Cortex of kidney (tissue), 1 donor: ENCODE measurements at places on chromosomes 2 and 18.

- no peak for DNase-seq
Measured at GRCh38 chr18:57214976-57215375, 68.1 kb downstream of the BOD1L2 start.

DNA sequence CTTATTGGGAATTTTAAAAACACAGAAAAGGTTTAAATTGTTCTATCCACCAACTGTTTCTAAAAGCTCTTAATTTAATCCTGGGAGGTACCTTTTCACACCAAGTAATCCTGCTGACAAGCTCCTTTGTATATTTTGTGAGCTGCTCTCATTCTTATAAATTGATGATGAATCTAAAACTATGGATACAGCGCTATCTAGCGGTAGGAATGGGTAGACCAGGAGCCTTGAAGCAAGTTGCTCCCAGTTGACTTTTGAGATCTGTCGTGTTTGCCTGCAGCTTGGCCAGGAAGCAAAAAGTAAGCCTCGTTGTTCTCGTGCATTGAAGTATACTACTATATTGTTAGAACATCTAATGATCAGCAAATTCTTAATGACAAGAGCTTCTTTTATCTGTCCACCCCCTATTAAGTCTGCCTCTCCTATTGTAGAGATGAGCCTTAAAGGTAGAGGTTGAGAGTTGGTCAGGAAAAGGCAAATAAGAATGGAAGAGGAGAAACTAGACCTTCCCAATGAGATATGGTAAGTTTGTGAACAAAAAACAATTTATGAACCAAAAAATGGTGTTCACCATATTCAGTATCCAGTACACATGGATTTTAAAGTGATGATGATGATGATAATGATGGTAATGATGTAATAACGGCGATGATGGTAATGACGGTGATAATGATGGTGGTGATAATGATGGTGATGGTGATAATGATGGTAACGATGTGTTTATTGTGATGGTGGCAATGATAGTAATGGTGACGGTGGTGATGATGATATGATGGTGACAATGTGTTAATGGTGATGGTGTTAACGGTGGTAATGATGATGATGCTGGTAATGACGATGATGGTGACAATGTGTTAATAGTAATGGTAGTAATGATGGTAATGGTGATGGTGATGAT, 212.1 kb upstream of the NCKAP5 start:
- DNase-seq: no peak

DNA sequence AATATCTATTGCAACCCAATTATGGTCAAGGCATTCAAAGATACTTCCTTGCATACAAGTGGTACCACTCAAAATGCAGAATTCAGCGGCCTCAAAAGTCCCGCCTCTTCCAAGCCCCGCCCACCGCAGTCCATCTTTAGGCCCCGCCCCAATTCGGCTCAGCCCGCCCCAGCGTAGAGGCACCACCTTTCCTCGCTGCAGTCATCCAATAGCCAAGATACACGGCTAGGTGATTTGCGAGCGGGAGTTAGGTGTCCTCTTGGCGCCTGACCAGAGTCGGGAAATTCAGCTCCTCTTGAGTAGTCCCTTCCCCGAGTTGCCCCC, 431 bp upstream of the SEC11C start:
- no peak for DNase-seq

GRCh38 chr2:23429036-23429435, 44.1 kb downstream of the KLHL29 start:
- no peak for DNase-seq

DNA sequence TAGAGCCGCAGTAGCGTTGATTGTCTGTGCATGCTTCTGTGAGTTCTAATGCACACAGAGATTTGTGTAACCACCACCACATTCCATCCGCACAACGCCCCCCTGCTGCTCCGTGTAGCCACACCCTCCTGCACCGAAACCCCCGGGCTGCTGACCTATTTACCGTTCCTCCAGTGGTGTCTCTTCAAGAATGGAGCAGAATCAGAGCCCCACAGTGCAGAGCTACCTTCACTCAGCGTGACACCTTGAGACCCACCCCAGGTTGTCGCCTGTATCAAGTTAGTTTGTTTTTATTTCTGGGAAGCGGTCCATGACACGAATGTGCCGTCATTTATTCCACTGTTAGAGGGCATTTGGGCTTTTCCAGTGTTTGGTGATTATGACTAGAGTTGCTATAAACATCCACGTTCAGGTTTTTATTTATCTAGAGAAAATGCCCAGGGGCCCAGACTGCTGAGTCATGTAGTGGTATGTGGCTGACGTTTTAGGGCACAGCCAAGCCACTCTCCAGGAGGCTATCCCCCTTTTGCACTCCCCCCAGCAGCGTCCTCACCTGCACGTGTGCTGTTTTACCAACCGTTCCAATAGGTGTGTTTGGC, 266.8 kb downstream of the NDUFA10 start:
- no peak for DNase-seq

- DNase-seq: no peak
Measured at GRCh38 chr2:39920307-39920801, 141.3 kb upstream of the THUMPD2 start.

- DNase-seq: no peak
Measured at GRCh38 chr2:114651933-114652332, 209.5 kb downstream of the DPP10 start.

DNA sequence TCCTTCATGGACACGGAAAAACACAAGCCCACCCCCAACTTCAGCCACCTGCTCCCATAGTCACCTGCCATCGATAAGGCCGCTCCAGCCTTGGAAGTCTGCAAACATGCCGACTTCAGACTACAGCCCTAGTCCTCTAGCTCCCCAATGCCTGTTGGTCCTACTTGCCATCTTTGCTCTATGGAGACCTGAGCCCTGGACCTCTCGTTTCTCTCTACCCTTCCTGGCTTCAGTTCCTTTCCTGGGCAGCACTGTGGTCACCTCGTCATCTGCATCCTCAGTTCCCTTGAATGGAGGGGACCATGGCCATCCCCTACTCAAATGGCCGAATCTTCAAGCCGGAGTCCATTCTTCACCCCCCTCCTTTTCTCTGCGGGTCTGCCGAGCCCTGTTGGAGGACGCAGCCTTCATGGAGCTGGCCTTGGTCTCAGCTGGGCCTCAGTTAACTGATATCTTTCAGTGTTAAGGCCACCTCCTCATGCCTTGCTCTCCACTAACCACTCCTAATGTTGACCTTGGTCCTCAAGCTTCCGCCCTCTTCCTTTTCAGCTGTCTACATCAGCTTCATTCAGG, 47.7 kb upstream of the GBX2 start:
- no peak for DNase-seq

GRCh38 chr18:49520661-49521145, 33.7 kb upstream of the C18orf32 start:
- DNase-seq: no peak

DNA sequence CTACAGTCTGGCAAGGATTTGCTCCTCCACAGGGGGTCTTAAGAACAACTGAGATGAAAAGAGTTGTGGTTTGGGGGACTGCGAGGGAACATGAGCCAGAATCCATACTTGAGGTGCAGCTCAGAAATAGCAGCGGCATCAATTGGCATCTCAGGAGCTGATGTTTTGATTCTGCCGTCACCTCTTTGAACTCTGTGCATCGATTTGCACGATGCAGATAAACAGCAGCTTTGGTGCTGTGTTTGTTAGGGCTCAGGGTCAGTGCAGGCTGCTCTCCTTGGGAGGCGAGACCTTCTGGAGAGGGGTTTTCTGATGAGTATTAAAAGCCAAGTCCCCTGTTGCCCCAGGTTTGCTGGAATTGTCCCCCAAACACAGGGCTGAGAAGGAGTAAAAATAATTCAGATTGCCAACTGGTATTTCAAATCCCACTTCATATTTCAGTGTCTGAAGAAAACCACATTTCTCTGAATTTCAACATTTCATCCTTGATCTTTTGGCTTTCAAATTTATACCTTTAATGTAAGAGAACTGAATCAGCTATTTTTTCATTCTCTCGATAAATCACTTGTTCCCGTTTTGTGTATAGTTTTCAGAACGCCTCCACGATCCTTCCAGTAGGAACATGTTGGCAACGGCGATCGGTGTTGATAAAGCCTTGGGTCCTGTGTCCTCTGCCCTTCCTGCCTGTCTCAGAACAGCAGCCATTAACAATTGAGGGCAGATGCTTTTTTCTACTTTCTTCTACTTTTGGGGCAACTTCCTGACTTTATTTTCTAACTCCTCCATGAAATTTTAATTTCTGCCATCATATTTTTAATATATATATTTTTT, 65.0 kb downstream of the RAB31 start:
- no peak for DNase-seq

GRCh38 chr2:235685024-235685721, 191.3 kb downstream of the AGAP1 start:
- DNase-seq: no peak

GRCh38 chr2:229243890-229244560, 27.1 kb downstream of the PID1 start:
- DNase-seq: no peak

DNA sequence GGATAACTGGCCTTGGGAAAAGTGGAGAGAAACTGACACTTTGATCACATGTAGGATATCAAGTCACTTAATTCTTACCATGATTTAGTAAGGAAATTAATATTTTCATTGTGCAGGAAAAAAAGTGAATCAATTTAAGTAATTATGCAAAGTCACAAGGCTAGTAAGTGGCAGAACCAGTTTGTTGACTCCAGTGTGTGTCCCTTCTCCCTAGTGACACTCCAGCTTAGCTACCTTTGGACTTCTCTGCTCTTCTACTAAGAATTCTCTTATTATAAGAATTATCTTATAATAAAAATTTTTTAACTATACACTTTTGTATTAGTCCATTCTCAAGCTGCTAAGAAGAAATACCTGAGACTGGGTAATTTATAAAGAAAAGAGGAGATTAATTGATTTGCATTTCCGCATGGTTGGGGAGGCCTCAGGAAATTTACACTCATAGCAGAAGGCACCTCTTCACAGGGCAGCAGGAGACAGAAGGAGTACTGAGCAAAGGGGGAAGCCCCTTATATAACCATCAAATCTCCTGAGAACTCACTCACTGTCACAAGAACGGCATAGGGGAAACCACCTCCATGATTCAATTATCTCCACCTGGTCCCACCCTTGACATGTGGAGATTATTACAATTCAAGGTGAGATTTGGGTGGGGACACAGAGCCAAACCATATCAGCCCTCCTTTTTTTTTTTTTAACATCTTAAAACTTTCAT, 13.6 kb downstream of the COL4A4 start:
- DNase-seq: no peak

DNA sequence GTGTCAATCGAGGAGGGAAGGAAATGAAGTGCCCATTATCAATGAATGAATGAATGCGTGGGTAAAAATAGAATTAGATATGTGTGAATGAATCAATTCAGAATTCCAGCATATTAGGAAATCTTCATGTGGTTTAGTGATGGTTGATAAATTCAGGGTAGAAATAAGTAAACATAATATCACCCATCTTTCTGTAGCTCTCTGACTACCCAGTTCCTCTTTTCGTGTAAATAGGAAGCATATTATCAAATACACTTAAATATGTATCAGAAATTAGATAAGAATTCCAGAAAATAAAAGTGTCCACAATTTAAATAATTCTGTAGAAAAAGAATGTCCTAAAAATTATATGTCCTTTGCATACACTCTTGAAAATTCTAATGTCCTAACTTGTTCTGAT, 552.9 kb upstream of the LRATD1 start:
- DNase-seq: no peak

GRCh38 chr18:58242968-58243367, 198.9 kb downstream of the NEDD4L start:
- no peak for DNase-seq

- no peak for DNase-seq
Measured at GRCh38 chr18:80239830-80240229, 7.5 kb downstream of the PARD6G start.

DNA sequence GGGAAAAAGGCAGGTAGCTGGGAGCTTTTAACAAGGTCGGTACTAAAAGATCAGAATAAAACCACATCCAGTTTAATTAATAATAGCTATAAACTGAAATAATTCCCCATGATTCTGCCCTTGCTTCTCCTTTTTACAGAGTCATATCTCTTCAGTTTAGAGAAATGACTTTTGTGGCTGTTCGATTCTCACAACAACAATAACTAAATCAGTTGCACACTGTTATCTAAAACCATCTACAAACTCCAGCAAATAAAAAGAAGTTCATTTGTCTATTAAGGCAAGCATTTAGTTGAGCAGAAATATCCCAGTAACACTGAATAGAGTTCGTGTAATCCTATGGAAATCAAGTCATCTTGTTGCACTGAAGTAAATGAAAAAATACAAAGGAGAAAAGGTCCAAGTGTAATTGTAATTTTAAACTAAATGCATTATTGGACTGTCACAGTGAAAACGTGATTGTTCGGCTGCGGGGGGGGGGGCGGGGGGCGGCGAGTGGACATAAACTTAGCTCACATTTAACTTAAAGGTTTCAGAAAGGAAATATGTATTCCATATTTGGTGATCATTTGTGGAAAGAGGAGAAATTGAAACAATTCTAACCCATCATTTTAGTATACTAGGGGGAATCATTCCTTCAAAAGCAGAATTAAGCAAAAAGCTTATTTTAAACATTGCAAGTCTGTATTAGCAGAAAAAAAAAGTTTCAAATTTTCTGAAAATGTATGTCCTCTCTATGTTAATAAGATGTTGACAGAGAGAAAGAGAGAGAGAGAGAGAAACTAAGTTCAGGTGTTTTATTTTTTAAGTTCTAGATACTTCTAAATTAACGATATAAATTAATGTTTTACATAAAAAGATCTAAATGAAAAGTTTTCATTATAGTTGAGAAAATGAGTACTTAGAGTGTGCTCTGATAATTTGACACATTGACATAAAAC, 144.5 kb downstream of the MEIS1 start:
- no peak for DNase-seq

DNA sequence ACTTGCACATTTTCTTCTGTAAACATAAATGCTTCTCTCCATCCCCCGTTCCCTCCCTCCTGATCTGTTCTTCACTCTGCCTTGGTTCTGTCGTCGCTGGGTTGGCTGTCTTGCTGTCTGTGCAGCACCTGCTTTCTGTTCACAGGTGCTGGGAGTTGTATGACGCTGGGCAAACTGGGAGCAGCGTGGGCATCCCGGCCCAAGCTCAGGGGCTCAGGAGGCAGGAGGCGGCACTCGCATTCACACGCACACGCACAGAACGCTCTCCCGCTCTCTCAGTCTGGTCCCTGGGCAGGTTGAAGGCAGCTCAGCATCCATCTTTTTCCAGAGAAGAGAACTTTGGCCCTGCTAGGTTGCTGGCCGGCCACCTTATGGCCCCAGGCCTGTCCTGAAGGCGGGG, 55.7 kb downstream of the GBX2 start:
- no peak for DNase-seq

- DNase-seq: no peak
Measured at GRCh38 chr2:37779611-37780386, 108.4 kb upstream of the CDC42EP3 start.

DNA sequence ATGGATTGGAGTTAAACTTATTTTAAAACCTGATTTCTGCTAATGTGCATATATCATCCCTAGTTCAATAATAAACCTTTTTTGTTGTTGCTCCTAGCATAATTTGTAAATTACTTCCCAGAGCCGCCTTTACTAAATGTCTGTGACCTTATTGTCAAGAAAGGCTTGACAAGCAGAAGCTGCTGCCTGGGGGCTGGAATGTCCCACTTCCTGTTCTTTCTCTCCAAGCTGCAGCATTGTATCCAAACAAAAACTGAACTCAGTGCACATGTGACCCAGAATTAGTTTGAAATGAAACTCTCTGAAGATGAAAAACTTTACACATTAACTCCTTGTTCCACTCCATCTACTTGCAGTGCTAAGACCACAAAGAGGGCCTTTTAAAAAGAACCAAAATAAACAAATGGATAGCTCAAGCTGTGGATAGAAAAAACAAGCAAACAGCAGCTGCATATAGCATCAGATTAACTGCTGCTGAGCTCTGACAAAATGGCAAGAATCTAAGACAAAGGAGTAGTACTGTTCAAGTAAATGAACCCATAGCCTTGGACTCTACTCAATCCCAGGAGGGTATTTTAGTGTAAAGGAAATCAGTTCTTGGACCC, 99.8 kb upstream of the NEUROD1 start:
- DNase-seq: no peak
